ENCODE measurements at places on chromosomes 12 and 14. TPM values are rescaled to one million over a fixed set of nuclear protein-coding genes. Genes with fewer than 3 reads are reported as not detected.
A peak's percentile ranks its signal among the peaks of the same experiment; 100 is the strongest.

DNA sequence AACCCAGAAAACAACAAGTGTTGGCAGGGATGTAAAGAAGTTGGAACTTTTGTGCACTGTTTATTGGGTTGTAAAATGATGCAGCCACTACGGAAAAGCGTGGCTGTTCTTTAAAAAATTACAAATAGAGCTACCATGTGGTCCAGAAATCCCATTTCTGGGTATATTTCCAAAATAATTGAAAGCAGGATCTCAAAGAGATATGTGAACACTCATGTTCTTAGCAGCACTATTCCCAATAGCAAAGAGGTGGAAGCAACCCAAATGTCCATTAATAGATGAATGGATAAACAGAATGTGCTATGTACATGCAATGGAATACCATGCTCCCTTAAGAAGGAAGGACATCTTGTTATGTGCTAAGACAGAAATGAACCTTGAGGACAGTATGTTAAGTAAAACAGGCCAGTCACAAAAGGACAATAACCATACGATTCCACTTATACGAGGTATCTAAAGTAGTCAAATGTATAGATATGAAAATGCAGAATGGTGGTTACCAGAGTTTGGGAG lies 249.5 kb downstream of the PHLDA1 start:
- H3K27ac ChIP-seq, result no peak overlapping the region
- H3K27me3 ChIP-seq, result no peaks in the 10 kb centered on the region
- H3K4me3 ChIP-seq, result no peak overlapping the region
- H3K36me3 ChIP-seq, result peaks cover 7% of the 10 kb centered on the region

- no peaks in the 10 kb centered on the region for H3K4me1 ChIP-seq
- DNase-seq, result no peak
- H3K27ac ChIP-seq, result no peak overlapping the region
- no peak overlapping the region for H3K4me3 ChIP-seq
- no peaks in the 10 kb centered on the region for H3K27me3 ChIP-seq
Observed at GRCh38 chr14:54713379-54713778, 146.5 kb downstream of the SAMD4A start.

GRCh38 chr12:126233625-126234024 lies 1168.4 kb downstream of the AACS start:
- H3K4me3 ChIP-seq, result no peak overlapping the region
- no peaks in the 10 kb centered on the region for H3K27me3 ChIP-seq
- peaks cover 3% of the 10 kb centered on the region for H3K36me3 ChIP-seq
- DNase-seq, result peak; percentile 41
- peaks cover 6% of the 10 kb centered on the region for H3K4me1 ChIP-seq

DNA sequence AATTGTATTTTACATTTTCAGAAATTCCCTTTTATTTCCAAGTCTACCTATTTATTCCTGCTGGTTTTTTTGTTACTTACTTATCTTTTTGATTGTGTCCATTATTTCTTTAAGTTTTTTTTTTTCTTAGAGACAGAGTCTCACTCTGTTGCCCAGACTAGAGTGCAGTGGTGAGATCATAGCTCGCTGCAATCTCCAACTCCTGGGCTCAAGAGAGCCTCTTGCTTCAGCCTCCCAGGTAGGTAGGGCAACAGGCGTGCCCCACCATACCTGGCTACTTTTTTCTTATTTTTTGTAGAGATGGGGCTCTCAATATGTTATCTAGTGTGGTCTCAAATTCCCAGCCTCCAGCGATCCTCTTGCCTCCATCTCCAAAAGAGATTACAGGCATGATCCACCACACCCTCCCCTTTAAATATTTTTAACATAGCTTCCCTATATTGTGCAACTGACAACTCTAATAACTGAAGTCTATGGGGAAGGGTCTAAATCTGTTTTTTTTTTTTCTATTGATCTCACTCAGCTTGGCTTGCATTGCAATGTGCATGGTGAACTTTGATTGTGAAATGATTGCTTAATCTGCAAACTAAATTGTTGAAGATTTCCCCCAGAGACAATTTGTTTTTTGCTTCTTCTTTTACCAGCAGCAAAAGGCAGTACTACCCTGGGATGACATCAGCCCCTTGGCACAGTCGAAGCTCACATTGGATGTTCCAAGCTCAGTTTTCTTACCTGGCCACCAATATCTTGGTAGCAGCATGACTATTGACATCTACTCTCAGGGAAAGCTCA lies 25.7 kb upstream of the COCH start:
- H3K27me3 ChIP-seq, result no peaks in the 10 kb centered on the region
- no peak for DNase-seq
- no peak overlapping the region for H3K27ac ChIP-seq
- no peak overlapping the region for H3K4me3 ChIP-seq
- H3K4me1 ChIP-seq, result no peaks in the 10 kb centered on the region
- H3K36me3 ChIP-seq, result no peaks in the 10 kb centered on the region

Gene ARF3
- 254 TPM for total RNA-seq

Gene HDAC7
- total RNA-seq, result 72.1 TPM

Gene GPR135
- 1.8 TPM for total RNA-seq

Gene ANKRD33
- 0.81 TPM for total RNA-seq
